ENCODE measurements at places on chromosomes 1 and 21. TPM values are rescaled to one million over a fixed set of nuclear protein-coding genes. Genes with fewer than 3 reads are reported as not detected.

DNA sequence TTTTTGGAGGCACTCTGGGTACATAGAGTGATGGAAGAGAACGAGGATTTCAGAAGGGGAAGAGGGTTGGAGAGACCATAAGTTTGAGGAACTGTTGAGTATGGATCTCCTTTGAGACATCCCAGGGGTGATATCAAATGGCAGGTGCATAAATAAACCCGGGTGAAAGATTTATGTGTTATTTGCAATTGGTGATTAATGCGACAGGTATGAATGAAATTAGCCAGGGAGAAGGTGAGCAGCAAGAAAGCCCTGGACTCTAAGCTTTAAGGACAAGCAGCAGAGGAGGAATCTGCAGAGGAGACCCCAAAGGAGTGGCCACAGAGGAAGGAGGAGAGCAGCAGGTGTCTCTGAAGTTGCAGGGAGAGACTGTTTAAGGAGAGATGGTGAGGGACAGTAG is 8.8 kb upstream of the REN start:
- no peak for DNase-seq
- no peaks in the 10 kb centered on the region for H3K4me1 ChIP-seq
- no peak overlapping the region for H3K27ac ChIP-seq
- no peak overlapping the region for H3K4me3 ChIP-seq

Gene HAPLN2
- not detected for total RNA-seq

GRCh38 chr1:62481681-62482080 is 44.8 kb downstream of the USP1 start:
- no peak overlapping the region for H3K27ac ChIP-seq
- H3K27me3 ChIP-seq, result no peaks in the 10 kb centered on the region
- no peak overlapping the region for H3K4me3 ChIP-seq
- no peaks in the 10 kb centered on the region for H3K4me1 ChIP-seq
- no peaks in the 10 kb centered on the region for H3K36me3 ChIP-seq

Gene CHD5
- total RNA-seq, result 0.47 TPM

Gene ZBTB8A
- total RNA-seq, result 0.18 TPM

GRCh38 chr21:20661745-20662422 is 336.3 kb upstream of the NCAM2 start:
- no peak overlapping the region for H3K27ac ChIP-seq
- H3K36me3 ChIP-seq, result no peaks in the 10 kb centered on the region
- no peaks in the 10 kb centered on the region for H3K27me3 ChIP-seq

Gene IL12RB2
- total RNA-seq, result 17.3 TPM

- H3K4me3 ChIP-seq, result no peak overlapping the region
- H3K4me1 ChIP-seq, result peaks cover 7% of the 10 kb centered on the region
- no peaks in the 10 kb centered on the region for H3K27me3 ChIP-seq
- no peaks in the 10 kb centered on the region for H3K36me3 ChIP-seq
- H3K27ac ChIP-seq, result no peak overlapping the region
Measured at GRCh38 chr1:36207339-36207738, 16.9 kb upstream of the THRAP3 start.

All from activated CD8-positive, alpha-beta T cell treated with anti-CD3 and anti-CD28 coated beads, Interleukin-2, amount 10 ng/mL, durations not matched to agents 7 days and 5 days (primary cell).